ENCODE measurements at places on chromosomes 2 and 18.

- no peak for DNase-seq
Measured at GRCh38 chr18:47772374-47773248, 157.8 kb downstream of the SMAD2 start.

DNA sequence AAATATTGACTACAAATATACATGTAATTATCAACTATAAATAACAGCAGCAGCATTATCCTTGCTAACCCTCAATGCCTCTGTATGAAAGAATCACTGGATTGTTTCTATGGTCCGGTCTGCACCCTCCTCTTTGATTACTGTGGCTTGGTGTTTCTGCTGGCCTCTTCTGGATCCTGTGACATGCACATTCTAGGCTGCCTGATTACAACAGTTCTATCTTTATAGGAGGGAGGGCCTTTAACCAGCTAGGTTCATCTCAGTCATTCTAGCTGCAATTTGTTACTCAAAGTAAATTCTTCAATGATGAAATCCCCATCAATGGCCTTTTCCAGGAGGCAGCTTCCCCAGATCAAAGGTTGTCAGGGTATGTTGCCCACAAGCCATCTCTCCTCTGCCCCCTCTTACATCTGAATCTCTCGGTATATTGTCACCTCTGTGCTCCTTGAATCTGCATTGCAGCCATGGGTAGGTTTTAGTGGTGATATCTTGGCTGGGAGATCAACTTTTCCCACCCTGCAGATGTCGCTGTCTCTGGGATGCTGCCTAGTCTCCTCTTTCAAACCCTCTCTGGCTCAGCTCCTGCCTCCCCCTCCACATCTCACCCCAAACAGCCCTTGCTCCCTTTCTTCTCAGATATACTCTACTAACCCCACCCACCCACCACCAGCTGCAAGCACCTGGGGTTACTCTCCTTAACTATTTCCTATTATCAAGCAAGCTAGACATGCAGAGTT is 106.2 kb upstream of the BZW1 start:
- DNase-seq, result no peak

- no peak for DNase-seq
Measured at GRCh38 chr2:240431661-240432424, 3.6 kb upstream of the GPC1 start.

GRCh38 chr2:88606371-88607030 is 20.8 kb downstream of the EIF2AK3 start:
- no peak for DNase-seq

- peak; percentile 6 for DNase-seq
Measured at GRCh38 chr2:54722641-54723040, 821 bp upstream of the EML6 start.

- DNase-seq, result no peak
Measured at GRCh38 chr2:1990151-1990589, 245.9 kb upstream of the PXDN start.

DNA sequence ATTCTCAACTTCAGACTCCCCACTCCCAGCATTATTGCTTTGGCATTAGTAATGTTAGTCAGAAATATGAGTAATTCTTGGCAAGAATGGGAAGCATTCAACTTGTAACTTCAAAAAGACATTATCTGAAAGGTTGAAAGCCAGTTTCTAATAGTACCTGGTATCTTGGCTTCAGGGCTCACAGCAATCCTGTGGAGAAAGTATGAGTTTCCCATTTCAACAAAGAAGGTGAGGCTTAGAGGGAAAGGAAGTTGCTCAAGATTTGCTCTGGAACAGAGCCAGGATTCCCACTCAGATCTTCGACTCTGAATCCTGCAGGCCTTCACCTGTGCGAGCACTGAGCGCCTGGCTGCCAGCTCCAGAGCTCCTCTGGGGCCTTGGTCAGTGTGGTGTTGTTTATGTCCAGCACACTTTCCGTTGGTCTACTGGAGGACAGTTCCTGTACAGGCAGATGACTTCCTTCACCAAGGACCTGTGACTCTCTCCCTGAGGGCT is 136.1 kb downstream of the MCFD2 start:
- no peak for DNase-seq

- DNase-seq, result no peak
Measured at GRCh38 chr2:24048769-24049484, 614 bp upstream of the FKBP1B start.

GRCh38 chr2:109209412-109209811 is 80.4 kb downstream of the SH3RF3 start:
- DNase-seq, result peak; percentile 29

DNA sequence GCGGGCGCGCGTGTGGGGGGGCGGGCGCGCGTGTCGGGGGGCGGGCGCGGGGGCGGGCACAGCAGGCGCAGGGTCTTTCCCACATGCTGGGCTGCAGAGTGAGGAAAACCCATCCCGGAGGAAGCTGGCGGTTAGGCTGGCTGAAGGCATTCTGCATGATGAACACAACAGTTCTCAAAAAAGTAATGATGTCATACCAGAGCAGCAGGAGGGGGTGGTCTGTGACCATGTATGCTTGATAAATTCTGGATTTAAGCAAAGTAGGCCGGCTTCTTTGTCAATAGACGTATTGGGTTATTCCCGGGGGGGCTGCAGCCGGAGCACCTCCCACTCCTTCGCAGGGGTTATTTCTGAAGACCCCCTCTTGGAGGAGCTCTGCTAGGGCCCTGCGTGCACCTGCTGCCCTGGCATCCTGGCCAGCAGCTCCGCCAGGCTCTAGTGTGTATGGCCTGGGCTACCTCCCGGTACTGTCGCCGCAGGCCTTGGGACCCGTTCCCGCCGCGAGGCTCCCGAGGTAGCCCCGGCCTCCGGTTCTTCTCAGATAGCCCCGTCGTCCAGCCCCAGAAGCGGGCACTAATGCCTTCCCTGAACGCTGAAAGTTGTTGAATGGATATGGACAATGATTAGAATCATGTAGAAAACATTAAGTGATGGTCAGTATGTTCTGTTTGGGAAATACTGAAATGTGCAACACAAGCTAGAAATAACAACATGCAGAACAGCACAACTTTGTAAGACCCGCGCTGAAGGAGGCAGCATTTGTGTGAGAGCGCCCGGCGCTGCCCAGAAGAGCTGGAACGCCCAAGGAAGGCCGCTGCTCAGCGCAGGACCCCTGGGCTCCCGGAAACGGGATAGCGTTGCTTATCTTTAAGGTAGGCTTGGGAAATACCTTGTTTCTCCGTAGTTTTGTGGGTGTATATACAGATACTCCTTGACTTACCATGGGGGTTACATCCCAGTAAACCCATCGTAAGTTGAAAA is 101.4 kb upstream of the RAB6C start:
- peak; percentile 24 for DNase-seq

GRCh38 chr2:74639550-74639949 is 8.6 kb downstream of the M1AP start:
- no peak for DNase-seq

- no peak for DNase-seq
Measured at GRCh38 chr2:85901155-85901554, 12.4 kb upstream of the ST3GAL5 start.

GRCh38 chr18:31492671-31493070 is 5.3 kb upstream of the DSG2 start:
- no peak for DNase-seq

- DNase-seq, result no peak
Measured at GRCh38 chr2:20622731-20623130, 28.2 kb downstream of the HS1BP3 start.

All from fibroblast of skin of left biceps (primary cell).